Iris pigment epithelial cell (primary cell): ENCODE measurements at places on chromosomes 6 and 20.

GRCh38 chr6:79737172-79737571 is 106.0 kb downstream of the SH3BGRL2 start:
- DNase-seq, result peak; percentile 8

GRCh38 chr20:60993433-60994044 is 258.5 kb upstream of the CDH4 start:
- DNase-seq, result no peak

- DNase-seq, result peak; percentile 74
These were observed at the start of gene HLA-DPB1 for GRCh38 chr6:33075568-33076405. Gene HLA-DPB1, plus strand, starts transcription at chr6:33075990. Its CDS starts 52 bp downstream, at chr6:33076042.

DNA sequence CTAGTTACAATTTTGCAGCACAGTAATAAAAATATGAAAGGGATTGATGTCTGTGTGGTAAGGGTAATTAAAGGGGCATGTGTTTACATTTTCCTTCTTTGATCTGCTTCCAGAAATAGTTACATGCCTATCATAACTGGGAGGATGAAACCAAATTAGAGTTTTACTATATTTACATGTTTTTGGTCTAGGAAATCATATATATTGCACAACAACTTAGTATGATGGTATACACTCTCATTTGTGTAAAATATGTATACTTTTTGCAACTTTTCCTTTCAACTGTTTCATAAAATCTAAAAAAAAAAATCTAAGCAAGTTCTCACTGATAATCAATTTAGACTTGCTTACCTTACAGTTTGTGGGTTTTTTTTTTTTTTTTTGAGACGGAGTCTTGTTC is 32.2 kb downstream of the DCBLD1 start:
- no peak for DNase-seq

DNA sequence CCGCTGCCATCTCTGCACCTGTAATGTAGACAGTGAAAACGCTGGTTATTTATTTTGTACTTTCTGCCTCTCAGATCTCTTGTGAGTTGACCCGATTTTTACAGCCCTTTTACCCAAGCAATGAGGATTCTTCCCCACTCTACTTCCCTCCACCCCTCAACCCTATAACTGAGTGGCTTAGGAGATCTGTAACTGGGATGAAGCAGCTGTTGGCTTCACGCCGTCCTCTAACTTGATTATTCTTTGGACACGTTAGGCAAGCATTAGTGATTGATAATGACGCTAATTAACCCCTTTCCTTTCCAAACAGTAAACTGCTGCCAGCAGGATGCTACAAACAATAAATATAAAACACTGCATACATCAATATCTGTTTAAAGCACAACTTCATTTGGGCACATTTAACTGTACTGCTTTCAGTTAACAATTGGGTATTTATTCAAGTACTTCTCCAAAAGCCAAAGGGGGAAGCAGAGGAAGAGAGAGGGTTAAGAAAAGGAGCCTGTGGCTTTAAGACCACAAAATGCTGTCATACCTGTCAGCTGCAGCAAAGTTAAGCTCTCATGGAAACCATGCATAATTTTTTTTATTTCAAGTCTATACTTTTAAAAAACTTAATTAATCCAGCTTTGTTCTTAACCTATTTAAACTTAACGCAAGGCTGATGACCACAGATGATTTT is 21.2 kb downstream of the TFAP2A start:
- DNase-seq, result no peak

GRCh38 chr6:163165922-163166321 is 248.6 kb upstream of the QKI start:
- no peak for DNase-seq

- peak; percentile 51 for DNase-seq
These were observed 80.6 kb downstream of the SSR1 start for GRCh38 chr6:7232351-7232750.

DNA sequence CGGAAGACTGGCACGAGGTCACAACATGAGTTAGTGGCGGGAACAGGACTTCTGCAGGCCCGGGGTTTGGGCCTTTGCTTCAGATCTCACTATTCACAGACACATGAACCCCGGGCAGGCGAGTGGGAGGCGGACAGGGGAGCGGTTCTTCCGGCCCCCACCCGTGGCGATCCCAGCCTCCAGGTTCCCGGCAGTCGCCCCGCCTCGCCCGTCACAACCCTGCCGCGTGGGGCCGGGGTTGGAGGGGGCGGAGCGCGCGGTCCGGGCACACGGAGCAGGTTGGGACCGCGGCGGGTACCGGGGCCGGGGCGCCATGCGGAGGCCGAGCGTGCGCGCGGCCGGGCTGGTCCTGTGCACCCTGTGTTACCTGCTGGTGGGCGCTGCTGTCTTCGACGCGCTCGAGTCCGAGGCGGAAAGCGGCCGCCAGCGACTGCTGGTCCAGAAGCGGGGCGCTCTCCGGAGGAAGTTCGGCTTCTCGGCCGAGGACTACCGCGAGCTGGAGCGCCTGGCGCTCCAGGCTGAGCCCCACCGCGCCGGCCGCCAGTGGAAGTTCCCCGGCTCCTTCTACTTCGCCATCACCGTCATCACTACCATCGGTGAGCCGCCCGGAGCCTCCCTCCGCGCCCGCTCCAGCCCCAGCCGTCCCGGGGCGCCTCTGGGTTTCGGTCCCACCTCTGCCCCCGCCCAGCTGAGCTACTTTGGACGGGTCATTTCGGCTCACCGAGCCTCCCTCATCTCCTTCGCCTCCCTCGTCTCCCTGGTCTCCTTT is at the start of gene KCNK15:
Gene KCNK15 (plus strand): TSS at position 268 of the 769 bp plus-strand sequence. CDS start 46 bp downstream, at position 314.
- DNase-seq, result peak; percentile 26

- DNase-seq, result no peak
These were observed 14.1 kb downstream of the MCHR2 start for GRCh38 chr6:99979953-99980352.

GRCh38 chr6:4474810-4475209 is 301.4 kb upstream of the CDYL start:
- no peak for DNase-seq

DNA sequence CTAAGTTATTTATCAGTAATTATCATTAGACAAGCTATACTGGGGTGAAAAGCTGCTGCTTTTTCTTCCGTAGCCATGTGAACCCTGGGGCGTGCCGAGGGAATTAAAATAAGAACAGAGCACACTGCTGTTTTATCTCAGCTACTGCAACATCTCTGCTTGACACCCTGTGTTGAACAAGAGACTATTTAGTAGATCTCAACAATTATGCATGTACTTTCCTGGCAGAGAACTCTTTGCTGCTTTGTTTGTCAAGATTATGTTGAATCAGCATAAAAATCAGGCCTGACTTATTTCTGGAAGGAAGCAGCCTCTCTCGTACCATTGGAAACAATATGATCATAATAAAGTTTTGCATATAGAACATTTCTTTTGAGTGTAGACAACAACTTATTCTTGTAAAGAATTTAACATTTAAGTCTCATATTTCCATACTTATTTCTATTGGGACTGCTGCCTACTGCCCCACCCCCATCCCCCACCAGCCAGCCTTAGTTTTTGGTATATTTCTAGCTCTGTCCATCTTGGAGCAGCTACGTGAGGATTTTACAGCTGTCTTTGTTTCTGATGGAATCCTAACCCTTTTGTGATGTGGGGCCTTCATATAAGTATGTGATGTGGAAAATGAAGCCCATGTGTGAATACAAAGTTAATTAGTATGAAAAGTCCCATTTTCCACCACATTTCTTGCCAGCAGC is 1011.4 kb downstream of the KIF16B start:
- DNase-seq, result no peak

GRCh38 chr6:90293319-90293953 is 3.2 kb downstream of the BACH2 start:
- DNase-seq, result no peak

DNA sequence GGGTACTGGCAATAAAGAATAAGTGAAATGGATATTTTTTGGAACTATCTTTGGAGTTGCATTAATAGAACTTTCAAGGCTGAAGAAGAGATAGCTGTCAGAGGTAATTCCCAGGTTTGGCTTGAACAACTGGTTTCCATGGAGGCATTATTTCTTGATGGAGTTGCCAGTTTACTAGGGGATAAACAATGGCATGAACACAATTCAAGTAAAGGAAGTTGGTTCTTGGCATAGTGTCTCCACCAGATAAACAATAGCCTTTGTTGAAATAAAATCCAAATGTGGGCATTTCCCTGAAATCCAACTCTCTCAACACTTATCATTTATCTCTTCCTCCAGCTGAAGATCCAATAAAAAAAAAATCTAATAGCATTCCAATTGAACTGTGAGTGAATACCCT is 454.9 kb downstream of the C6orf118 start:
- no peak for DNase-seq

DNA sequence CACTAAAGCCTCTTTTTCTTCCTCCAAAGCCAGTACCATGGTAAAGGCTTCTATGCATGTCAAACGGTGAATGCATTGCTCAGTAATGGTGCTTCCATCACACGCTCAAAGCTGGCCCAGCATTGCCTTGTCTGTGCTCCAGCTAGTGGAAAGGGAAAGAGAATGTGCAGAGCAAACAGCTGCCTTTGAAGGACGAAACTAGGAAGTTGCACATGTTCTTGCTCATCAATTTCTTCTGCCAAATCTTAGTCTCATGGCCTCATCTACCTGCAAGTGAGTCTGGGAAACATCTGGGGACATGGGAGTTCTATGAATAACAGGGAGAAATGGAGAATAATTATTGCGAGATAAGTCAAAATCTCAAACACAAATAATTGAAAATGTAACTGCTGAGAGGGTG is 216.5 kb upstream of the SSTR4 start:
- no peak for DNase-seq
